Stimulated activated CD4-positive, alpha-beta T cell treated with anti-CD3 and anti-CD28 coated beads, Interleukin-15, amount 100 ng/mL, for 1 hour (primary cell): ENCODE measurements at places on chromosomes 4 and X.

- DNase-seq, result no peak
Observed at GRCh38 chr4:21795091-21795490, 153.5 kb downstream of the KCNIP4 start.

GRCh38 chr4:172096786-172097185, 283.6 kb downstream of the GALNTL6 start:
- no peak for DNase-seq

DNA sequence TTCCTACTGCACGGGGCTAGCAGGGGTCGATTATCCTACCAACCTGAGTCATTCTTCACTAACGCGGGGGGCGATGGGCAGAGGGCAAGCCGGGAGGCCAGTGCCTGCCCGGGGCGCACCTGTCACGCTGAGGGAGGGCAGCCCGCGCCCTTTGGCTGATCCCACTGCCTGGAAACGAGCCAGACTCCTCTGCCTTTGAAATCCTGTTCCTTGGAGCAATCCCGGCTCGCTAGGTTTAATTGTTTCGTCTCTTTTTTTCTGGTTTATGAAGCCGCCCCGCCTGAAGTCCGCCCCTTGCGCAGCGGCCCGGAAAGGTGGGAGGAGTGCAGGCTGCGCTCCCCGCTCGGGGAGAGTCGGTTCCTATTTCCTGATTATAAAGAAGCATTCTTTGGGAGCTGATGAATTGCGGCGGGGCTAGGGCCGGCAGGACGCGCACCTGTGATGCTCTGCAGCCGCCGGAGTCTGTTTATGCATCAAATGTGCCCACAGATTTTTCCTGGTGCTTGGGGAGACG, 484.2 kb downstream of the BCOR start:
- peak; percentile 6 for DNase-seq

DNA sequence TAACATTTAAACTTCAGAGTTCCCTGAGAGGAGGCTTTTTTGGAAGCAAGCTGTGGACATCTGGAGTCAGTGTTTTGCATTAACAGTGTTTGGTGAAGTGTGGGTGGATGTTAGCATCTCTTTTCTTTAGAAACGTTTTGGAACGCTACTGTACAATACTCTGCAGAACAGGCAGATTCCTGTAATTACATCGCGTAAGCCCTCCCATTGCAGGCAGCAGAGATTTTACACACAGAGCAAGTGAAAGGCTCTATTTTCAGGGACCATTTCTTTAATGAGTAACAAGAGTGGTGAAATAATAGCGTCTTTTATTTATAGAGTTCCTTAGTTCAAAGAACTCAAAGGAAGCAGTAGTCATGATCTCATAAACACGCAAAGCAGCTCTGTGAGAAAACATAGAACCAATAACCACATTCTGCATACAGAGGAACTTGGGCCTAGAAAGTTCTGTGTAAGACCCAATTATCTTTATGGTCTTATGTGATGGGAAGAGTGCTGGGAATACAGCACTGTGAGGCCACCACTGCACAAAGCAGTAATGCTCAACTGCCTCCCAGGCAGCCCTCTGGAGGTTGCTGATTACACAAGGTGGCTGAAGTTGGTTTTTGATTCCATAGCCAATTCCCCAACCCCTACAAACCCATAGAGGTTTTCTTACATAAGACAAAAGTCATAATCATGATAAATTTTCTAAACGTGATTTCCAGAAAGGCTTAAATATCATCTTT, 298.7 kb upstream of the EPHA5 start:
- no peak for DNase-seq
